ENCODE measurements at places on chromosomes 7 and 10.

DNA sequence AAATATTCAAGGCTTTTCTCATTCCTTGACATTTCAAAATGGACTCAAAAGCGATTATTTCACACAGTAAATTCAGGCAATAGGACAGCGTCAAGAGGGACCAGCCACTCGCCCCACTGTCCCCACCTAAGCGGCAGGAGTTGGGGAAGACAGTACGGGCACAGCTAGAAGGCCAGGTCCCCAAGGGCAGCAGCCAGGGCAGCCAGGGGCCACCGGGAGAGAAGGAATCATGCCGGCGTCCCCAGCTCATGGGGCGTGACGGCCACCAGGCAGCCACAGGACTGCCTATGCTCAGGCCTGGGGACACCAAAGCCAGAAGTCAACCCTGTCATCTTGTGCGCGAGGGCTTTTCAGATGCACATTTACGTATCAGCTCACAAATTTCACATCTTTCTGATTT lies 225.7 kb upstream of the PPP2R2D start:
- DNase-seq, result no peak

DNA sequence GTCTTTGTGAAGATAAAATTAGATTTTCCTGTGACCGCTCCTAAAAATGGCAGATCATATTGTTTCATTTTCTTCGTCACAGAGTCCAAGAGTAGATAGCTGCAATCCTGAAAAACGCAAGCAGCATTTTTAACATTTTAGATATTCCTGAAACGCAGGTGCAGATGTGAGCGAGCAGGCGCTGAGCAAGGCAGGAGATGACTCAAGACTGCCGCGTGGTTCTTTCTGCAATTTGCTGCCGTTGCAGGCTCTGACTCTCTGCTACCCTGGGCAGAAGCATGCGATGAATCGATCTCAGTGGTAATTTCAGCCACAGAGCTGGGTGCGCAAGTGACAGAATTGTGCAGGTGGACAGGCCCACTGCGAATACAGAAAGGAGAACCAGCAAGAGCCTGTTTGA lies 331.9 kb downstream of the ACTR3B start:
- no peak for DNase-seq

DNA sequence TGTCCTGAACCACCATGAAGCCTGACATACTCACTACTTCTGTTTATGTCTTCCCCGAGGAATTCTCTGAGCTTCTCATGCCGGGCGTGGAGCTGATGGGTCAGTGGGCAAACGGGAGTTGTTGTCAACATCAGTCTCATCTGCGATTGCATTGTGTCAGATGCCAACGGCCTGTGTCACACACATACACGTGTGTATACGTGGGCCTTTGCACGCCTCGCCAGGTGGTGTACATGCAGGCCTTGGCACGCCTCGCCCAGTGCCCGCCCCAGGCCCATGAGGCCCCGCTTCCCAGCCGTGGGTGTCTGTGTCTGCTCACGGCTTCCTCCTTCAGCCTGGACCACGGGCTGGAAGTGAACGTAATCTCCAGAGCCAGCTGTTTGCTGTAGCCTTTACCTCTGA lies 7.5 kb upstream of the CSGALNACT2 start:
- DNase-seq, result no peak

GRCh38 chr10:81873932-81874816 lies 820 bp upstream of the NRG3 start:
- DNase-seq, result peak; percentile 54

DNA sequence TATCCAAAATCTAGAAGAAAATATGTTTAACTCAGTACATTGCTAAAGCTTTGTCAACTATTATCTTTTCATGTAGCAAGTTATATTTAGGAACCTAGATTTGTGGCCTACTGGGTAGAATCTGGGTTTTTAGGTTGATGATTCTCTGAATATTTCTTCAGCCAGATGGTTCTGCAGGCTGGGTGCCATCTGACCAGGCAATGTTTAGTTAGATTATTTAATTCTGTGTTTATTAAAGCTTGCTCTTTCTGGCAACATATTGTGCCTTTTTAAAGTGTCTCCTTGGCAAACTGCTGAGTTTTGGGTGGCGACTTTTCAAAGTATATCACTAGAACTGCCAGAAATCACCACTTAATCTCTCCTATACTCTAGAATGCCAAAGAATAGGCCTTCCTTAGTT lies 114.1 kb downstream of the LHFPL3 start:
- DNase-seq, result no peak

- DNase-seq, result no peak
These were observed 25.1 kb upstream of the AOAH start for GRCh38 chr7:36749282-36749960.

DNA sequence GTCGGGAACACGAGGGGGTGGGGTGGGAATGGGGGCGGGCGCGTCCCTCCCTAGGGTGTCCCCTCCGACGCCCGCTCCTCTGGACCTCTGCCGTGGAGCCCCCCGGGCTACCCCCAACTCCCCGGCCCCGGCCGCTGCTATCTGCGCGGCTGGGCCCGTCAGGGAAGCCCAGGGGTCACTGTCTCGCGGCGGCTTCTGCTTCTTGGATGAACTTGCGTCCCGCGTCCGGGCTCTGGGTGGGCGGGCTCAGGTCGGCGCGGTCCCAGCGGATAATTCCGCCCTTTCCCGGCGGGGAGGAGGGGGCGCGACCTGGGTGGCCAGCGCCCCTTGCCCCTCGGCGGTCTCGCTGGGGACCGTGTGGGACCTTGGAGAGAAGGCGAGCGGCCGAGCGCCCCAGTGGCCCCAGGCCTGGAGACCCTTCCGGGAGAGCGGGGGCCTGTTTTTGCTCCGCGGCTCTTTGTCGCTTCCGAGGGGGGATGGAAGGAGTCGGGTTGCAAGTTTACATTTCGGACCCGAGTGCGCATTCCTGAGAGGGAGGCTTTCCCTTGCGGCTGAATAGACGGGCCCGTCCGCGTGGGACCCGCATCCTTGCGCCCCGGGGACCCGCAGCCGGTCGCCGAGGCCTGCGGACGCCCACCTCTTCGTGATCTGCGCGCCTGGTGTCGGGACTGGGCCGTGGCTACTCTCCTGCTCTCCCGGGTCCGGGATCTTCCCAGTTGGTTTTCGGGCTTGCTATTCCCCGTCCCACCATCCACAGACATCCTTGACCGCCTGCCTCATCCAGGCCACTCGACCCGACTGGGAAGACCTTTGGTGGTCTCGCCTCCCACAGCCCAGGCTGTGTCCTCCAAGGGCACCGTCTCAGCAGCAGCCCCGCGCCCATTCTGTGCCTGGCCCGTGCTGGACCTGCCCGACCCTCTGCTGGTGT lies 812 bp downstream of the DOCK1 start:
- no peak for DNase-seq

DNA sequence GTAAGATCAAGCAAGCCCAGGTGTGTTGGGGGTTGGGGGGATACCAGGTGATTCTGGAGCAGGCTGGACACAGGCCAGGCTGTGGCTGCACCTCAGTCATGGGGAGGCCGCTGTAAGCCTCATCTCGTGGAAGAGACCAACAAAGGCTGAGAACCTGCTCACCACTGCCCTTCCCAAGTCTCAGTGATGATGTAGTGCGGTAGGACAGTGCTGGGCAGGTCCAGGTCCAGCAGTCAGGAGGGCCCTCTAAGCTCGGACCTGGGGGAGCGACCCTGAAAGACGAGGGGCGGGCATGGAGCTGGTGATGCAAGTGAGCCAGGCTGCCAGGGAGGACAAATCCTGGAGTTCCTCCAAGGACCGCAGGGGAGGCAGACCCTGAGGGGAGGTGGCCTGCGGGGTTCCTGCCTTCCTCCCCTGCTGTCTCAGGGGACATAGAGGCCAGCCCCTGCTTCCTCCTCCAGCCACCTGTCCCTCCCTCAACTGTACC lies 3.3 kb upstream of the PWWP2B start:
- DNase-seq, result no peak

DNA sequence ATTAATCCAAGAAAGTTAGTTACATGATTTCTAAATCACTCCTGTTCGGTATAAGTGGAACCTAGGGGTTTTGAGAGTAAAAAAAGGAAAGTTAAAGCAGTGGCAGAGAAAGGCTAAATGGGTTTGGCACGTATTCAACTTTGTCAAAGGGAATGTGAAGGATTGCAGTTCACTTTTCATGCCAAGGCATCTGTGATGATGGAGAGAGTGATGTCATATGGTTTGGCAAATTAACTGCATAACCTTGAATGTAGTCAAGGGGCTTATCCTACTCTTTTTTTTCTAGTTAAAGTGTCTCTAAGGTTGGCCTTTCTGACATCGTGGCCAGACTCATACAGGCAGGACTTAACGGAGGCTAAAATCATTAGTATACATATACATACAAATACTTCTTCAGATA lies 277.8 kb downstream of the EXOC4 start:
- DNase-seq, result no peak

GRCh38 chr7:82390936-82391335 lies 52.6 kb downstream of the CACNA2D1 start:
- DNase-seq, result no peak

DNA sequence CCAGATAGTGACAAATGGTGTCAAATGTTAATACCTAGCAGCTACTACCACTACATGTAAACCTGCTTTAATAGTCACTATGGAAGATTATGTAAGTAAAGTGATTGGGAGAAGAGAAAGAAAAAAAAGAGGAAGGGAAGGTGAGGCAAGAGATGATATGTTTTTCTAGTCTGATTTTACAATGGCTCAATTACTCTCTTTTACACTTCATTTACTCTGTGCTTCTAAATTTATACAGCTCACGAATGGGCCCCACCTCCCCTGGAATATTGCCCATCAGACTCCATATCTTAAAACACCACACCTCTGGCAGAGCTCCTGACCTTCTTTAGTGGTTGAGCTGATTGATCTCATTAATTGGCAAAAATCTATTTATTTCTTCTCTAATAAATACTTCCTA lies 28.0 kb upstream of the IKZF1 start:
- DNase-seq, result no peak

DNA sequence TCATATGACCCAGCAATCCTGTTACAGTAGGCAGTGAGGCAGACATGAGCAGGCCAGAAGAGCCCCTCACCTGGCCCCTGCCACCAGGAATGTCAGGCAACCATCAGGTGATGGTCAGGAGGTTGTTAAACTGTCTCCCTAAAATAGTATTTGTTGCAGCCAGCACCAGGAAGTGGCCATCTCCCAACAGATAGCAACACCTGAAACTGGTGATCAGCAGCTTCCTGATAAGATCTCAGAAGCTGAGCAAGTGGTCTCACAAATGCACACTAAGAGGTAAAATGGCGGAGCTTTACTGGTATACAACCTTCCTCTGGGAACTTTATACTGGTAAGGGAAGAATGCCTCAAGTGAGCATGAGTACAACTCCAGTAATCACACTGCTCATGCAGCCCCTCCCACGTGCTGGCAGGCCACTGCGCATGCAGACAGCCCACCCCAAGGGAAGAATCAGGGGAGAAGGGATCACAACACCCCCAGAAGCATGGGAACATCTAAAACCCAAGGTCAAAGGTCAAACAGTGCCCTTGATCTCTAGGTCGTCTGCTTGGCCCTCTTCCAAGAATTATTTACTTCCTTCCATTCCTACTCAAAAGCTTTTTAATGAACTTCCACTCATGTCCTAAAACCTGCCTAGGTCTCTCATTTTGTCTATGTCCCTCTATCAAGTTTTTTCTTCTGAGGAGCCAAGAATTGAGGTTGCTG lies 133.5 kb downstream of the DOCK4 start:
- no peak for DNase-seq
